ENCODE measurements at places on chromosomes 13 and 19.

- no peak for DNase-seq
These were observed 128.8 kb upstream of the ARGLU1 start for GRCh38 chr13:106696719-106697118.

GRCh38 chr19:14769201-14769600 lies 9.2 kb downstream of the ADGRE2 start:
- no peak for DNase-seq

- DNase-seq = no peak
These were observed 21.4 kb downstream of the CFAP97D2 start for GRCh38 chr13:114200399-114200911.

DNA sequence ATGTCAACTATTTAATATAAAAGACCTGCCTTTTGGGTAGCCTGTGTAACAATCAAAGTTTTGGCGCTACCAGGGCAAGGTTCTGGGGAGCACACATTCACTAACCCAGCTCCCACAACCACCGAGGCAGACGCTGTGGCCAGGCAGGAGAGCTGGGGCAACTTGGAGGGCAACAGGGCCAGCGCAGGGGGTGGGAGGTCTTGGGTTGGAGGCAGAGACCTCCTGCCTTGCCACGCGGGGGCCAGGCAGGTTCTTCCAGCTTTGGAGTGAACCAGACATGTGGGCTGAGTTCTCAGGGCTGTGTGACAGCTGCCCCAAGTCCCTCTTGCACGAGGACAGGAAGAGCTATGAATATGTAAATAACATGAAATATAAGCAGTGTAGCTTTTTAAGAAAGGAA lies 30.3 kb upstream of the MCF2L start:
- no peak for DNase-seq

GRCh38 chr13:26834646-26835045 lies 74.1 kb upstream of the GPR12 start:
- no peak for DNase-seq

GRCh38 chr19:54287456-54287855 lies 6.5 kb upstream of the LILRB2 start:
- no peak for DNase-seq

Measured in GM19239 (cell line).